Kidney (tissue), 22 donors: ENCODE measurements at places on chromosomes 3 and 15.

GRCh38 chr3:161175506-161175905 is 45.6 kb upstream of the NMD3 start:
- DNase-seq = no peak

DNA sequence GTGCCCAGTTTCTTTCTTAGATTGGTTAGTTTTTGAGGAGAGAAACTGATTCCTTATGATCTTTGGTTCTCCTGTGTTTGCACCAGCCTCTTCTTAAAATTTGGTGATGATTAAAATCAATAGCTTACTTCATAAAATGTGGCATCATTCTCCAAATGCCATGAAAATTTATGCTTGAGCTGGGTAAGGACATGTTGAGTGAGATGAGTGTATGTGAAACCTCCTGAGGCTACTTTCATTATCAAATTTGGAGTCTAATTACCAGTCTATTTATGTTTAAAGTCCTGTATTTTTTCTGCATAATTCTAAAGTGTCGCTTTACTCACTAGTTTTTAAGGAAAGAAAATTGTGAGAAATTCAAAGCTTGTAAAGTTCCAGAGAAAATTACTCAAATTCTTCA is 102.1 kb downstream of the DIPK2A start:
- no peak for DNase-seq

DNA sequence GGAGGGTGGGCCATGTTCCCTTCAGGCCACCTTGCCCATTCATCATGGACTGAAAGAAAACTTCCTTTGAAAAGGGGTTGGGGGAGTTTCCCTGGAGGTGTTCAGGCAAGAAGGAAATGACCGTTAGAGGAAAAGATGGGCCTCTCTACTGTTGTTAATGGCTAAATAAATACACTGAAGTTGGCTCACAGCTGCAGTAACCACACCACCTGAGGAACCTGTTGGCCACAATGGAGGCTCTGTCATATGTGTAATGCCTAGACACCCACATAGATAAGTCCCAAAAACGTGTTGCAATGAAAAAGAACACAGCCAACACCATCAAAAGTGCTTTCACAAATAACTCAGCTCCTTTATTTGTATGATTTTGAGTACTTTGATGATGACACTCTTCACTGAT is 38.2 kb upstream of the FAM3D start:
- DNase-seq = no peak

DNA sequence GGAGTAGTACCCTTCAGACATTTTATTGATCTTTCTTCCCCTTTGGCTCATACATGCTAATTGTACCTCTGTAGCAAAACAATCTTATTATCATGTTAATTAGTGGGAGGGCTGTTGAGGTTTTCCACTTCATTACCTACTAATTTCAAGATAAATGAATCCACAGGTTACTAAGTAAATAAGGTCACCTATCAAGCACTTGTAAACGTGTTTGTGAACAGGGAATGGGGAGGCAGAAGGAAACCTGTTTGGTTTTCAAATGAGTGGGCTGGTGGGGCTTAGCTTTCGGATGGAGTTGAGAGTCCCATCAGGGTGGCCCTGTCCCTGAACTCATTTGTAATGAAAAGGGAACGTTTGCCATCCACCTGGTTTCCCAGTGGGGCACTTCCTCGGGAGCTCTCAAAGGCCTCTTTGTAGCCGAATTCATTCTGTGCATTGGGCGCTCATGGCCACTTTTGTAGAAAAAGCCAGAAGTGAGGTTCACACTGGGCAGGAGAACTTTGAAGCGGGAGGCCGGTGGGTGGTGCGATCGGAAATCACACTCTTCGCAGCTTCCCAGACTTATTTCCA is 419.8 kb upstream of the NR2F2 start:
- DNase-seq = no peak

DNA sequence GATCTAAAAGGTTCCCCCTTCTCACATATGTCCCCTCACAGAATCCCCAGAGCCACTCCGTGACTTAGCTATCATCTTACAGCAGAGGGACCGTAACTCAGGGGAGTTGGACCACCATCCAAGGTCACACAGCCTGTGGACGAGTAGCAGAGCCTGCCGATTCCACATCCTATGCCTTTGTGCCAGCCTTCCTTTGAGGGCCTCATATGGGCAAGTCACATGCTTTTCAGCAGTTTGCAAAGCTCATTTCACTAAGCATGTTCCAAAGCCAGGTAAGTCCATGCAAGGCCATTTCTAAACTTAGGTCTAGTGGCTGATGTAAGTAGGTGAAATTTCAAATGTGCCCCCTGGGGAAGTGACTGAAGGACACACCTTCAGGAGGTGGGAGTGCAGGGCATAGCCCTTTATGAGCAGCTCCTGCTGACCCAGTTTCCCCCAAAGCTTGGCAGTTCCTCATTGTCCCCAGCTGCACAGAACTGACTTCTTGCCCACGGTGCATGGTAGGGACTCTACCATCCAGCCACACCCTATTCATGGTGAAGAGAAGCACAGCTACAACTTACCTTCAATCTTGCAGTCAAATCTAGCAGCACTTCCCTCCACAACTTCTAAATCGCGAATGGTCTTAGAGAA is 33.3 kb upstream of the HACD2 start:
- no peak for DNase-seq

- no peak for DNase-seq
Measured at GRCh38 chr15:100448481-100448880, 80.3 kb downstream of the CERS3 start.

GRCh38 chr15:79610021-79610420 is 177.9 kb downstream of the MINAR1 start:
- DNase-seq = no peak

GRCh38 chr15:95017666-95018328 is 786.4 kb downstream of the MCTP2 start:
- DNase-seq = peak; percentile 88

DNA sequence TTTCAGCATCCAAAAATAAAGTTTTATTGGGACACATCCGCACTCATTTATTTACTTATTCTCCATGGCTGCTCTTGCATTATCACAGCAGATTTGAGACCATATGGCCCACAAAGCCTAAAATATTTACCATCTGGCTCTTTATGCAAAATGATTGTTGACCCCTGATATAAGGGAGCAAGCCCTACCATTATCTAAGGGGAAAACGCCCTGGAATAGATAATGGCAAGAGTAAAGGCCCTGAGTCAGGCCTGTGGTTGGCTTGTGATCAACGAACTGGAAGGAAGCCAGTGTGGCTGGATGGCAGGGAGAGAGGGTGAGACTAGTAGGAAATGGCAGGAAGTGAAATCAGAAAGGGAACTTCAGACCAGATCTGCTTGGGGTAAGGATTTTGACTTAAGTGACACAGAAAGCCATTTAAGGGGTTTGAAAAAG is 24.6 kb upstream of the DMXL2 start:
- DNase-seq = no peak

DNA sequence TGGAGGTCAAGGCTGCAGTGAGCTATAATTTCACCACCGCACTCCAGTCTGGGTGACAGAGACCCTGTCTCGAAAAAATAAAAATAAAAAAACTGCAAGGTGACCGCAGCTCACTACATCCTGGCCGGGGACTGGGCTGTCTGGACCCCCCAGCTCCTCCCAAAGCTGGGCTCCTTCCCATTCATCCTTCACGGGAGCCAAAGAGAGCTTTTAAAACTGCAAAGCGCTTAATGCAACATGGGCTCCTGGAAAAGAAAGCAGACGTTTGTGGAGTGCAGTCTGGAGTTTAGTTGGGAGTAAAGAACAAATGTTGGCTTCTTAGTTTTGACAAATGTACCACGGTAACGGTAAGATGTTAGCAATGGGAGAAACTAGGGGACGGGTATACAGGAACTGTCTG is 12.1 kb downstream of the PLXND1 start:
- no peak for DNase-seq

DNA sequence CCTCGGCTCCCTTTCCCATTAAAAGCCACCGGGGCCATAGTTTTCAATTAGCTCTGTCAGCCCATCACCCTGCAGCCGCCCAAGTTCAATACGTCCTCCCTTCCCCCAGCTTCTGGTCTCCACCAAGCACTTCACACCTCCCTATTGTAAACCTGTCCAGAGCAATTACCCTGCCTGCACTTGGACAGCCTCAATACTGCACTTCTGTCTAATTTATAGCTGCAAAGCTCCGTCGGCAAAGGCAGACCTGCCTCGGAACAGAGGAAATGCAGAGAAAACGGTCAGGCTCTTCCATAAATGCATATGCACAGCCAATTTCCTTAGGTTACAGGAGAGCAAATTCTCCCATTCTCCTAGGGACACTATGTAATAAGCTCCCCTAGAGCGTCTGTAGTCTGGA is 21.9 kb downstream of the LRIG1 start:
- DNase-seq = peak; percentile 49

GRCh38 chr3:32449691-32450090 is 53.0 kb downstream of the CMTM6 start:
- no peak for DNase-seq

DNA sequence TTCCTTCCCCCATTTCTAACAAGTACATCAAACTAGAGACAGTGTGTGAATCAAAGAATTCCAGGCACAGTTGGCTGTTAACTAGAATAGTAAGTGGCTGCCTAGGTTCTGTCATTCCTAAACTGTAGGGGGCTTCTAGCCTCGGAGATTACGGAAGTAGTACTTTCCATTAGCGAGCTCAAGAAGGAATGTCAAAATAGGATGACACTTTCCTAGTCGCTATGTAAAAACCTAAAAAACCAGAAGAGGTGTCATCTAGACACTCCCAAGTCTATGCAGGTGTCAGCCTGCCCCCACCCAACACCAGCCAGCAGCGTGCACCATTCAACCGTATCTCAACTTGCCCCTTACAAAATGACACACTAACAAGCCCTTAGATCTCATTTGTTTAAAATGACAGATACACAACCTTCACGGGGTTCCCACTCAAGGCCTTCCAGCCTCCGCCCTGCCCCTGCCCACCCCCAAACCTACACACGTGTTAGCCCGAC is 874 bp downstream of the INO80 start:
- peak; percentile 73 for DNase-seq

DNA sequence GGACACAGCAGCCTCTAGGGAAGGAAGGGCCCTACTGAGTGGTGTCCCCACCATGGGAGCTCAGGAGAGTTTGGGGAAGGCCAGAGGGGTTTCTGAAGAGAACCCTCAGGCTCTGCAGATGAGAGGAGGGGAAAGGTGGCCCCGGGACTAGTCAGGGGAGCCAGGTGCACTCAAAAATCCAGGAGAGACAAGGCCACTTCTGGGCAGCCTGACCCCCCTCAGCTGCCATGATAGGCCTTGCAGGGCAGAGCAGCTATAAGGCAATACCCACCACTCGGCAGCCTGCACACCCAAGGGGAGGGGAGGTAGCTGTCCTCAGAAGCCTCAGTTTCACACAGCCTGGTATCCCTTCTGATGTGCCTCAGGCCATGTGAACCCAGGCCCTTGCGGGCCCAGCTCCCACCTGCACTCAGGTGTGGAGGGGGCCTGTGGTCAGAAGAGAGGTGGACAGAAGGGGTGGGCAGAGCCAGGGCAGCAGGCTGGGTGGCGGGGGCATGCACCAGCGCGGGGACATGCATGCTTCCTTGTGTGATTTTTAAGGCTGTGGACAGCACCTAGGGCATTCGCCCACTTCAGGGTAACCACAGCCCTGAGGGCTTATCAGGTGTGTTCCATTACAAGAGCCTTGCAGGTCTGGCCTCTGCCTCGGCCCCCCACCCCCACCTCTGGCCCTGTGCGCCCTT is 34.6 kb downstream of the SRPRB start:
- DNase-seq = no peak

GRCh38 chr3:50422153-50422552 is 62.8 kb upstream of the TMEM115 start:
- DNase-seq = no peak

DNA sequence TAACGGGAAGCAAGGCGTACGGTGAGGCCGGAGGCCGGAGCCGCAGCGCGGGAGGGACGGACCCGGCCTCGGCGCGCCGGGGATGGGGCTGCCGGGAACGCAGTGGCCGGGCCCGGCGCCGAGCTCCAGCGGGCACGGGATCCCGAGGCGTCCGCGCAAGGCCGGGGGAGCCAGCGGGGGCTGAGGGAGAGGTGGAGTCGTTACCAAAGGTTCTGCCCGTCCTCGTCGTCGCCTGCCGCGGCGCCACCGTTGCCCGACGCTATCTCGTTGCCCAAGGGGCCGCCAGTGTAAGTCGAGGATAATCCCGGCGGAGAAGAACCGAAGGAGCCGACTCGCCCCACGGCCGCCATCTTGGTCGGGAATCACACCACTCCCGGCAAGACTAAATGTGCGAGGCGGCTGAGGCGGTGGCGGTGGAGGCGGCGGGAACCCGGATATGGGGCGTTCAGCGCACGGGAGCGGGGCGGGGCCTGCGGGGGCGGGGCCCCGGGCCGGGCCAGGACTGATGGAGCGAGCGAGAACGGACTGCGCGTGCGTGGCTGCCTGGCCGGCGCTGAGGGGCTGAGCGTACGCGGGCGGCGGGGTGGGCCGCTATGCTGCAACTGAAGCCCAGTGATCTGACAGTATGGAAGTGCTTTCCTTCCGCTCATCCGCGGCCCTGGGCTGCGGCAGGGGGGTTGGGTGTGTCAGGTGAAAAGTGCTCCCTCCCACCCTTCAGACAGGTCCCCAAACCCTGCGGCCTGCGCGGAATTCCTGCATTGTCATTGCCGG is at the start of gene DYNC1LI1:
DYNC1LI1 (minus strand) TSS at position 438 of the 771 bp plus-strand sequence; CDS start at position 350, 88 bp downstream.
- peak; percentile 97 for DNase-seq

DNA sequence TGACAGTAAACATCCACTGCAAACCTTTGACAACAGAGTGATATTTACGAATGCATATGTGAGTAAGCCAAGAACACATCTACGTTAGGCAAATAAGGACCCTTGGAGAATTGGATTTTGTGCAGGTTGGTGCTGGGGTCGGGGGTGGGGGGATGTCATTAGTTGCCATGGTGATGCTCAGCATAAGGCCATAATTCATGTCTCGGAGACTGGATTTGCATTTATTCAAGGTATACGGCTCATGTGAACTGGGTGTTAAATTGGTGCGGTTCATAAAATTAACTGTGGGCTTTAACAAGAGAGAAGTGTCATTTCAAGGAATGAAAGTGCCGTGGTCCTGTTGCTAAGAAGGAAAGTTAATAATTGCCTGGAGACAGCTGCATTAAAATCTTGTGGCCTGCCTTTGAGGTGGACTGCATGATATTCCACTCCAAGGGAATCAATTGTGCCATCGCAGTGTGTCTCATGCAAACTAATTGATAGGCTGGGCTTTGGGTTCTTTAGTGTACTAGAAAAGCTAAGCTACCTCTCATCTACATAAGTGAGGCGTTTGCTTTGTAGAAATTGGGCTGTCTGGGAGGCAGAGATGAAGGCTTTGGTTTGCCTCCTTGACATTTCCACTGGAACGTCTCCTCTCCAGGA is 228.9 kb upstream of the FEZF2 start:
- no peak for DNase-seq

DNA sequence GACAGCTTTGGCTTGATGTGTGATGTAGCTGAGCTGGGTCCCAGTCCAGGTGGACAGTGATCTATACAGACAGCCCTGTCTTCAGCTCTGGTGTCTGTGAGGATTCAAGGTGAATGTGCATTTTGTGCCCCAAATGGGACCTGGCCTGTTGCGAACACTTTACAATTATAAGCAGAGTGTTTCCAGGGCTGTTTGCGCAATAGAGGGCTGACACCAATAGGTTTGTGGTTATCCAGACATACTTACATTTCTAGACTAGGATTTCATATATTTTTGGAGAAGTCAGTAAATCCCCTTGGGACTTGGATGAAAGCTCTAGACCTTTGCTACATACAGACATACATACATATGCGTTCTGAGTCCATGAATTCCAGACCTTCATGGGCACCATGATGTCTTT is 4.2 kb upstream of the TATDN2 start:
- no peak for DNase-seq

GRCh38 chr3:124459678-124460077 is 270.6 kb upstream of the UMPS start:
- DNase-seq = no peak

- no peak for DNase-seq
Measured at GRCh38 chr15:92869263-92869940, 30.7 kb upstream of the CHD2 start.

- DNase-seq = no peak
Measured at GRCh38 chr3:184486614-184487013, 75.0 kb upstream of the EPHB3 start.
